Fibroblast of lung (primary cell): ENCODE measurements at places on chromosomes 3 and 15. TPM values are rescaled to one million over a fixed set of nuclear protein-coding genes. Genes with fewer than 3 reads are reported as not detected.

The KCNMB3 gene
- total RNA-seq: 0.77 and 1.5 TPM in 2 replicates

The SEMA5B gene
- total RNA-seq: not detected in 2 replicates

The XCR1 gene
- total RNA-seq: under 0.01 TPM in 1 of 2 replicates, not detected in the other

The DPH6 gene
- total RNA-seq: 12.8 and 13.5 TPM in 2 replicates

The ECE2 gene
- not detected in 2 replicates for total RNA-seq

The CCDC50 gene
- total RNA-seq: 77.0 and 114 TPM in 2 replicates

The DNAJC19 gene
- total RNA-seq: 33.7 and 38.3 TPM in 2 replicates

The FAM107A gene
- total RNA-seq: under 0.01 TPM in 2 replicates

The ZBED2 gene
- not detected in 2 replicates for total RNA-seq

The MUSTN1 gene
- not detected in 2 replicates for total RNA-seq

The CDHR4 gene
- under 0.01 TPM in 1 of 2 replicates, not detected in the other for total RNA-seq

The BRK1 gene
- total RNA-seq: 112 and 114 TPM in 2 replicates

The CNTN3 gene
- total RNA-seq: 3.9 and 8.3 TPM in 2 replicates

The WDR72 gene
- total RNA-seq: not detected in 2 replicates

The HTR3C gene
- not detected in 2 replicates for total RNA-seq

DNA sequence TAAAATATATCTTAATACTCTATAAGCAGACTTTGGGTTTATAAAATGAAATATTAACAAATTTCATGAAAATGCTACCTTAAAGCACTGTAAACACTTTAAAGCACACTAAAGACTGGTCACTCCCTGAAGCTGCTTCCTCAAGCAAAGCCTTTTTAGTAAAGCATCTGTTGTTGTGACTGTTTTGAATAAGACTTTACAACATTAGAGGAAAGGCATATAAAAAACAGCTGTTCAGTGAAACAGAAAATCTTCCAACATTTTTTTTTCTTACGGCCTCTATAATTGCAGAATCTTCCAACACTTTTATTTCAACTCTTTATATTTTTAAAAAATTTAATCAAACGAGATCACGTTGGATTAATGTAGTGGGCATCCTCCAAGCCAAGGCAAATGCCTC lies 48.1 kb downstream of the GRK7 start:
- DNase-seq: no peak

DNA sequence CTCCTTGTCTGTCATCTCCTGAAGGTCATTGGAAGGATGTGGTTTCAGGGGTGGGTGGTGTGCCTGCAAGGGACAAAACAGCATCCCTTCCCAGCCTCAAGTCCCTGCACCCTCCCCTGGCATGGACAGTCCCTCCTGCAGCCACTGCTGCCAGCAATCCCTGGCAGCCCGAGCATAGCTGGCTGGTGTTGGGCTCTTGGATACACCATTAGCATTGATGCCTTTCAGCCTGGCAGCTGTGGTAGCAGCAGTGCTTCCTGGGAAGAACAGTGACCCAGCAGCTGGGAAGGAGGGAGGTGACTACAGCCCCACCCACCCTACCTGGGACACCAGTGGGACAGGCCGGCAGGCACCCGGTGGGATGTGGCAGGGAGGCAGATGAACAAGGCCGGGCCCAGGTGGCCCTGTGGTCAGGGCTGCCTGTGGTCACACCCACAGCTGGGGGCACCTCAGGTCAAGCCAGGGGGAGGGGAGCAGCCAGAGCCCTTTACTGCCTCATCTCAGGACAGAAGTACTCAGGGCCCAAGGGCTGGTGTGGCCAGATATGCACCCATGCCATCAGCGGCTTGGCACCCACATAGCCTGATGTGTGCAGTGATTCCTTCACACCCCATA lies 32.9 kb upstream of the TMEM115 start:
- DNase-seq: no peak

GRCh38 chr3:113261626-113262303 lies 50.4 kb downstream of the BOC start:
- DNase-seq: no peak

- DNase-seq: no peak
Measured at GRCh38 chr3:123397921-123398785, 50.7 kb downstream of the ADCY5 start.

DNA sequence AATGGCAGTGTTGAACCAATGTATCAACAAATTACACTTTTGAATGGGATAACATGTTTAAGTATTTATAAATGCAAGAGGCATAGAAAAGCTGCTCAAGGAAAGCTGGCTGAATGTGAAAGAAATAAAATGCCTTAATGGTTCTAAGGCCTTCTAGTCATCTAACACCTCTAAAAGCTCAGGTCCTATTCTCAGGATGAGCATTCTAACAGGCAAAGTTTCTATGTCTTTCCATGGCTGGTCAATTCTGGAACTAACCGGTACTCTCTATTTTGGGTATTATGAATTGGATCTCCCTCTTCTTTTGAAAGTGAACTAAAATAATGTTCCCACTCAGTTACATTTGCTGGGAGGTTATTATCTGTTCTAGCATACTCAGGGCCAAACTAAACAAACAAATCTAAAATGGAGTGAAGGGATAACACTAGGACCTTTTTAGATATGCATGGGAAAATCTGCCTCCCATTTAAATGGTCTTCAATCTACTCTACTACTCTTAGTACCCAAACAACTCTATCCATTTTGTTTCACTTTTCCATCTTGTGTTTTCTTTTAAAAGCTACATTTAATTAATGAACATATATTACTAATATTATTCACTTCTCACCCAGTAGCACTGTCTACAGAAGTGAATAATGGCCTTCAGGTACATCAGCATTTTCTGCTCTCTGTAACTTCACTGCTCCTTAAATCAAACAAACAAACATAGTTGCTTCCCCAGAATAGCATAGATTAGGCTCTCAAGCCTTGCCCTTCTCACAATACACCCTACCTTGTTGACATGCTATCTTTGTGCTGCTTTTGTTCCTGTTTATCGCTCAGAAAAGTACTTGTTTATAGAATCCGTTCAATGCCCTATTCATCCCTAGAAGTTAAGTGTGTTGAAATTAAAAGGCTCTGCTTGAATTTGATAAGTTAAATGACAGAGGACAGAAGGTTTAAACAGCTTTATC lies 46.4 kb downstream of the CBLB start:
- no peak for DNase-seq

- DNase-seq: no peak
Measured at GRCh38 chr3:51747840-51748239, 31.2 kb downstream of the IQCF6 start.

- DNase-seq: peak; percentile 95
Measured at GRCh38 chr3:195102609-195103467, 168.1 kb downstream of the XXYLT1 start.

- peak; percentile 37 for DNase-seq
Measured at GRCh38 chr15:70714015-70714414, 49.3 kb downstream of the UACA start.

DNA sequence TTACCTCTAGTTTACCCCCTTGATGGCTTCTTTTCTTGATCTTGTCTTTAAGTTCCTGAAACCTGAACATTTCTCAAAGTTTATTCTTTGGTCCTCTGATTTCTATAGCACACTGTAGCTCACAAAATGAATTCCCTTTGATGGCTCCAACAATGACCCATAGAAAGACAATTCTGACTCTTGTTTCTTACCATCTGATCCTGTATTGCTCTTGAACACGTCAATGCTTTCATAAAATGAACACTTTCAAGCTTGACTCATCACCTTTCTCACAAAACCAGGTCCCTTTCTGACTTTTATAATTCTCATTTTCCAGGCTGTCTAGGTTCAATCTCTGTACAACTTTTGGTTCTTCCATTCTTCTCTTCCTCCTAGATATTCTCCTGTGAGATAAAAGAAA lies 5.7 kb upstream of the GAP43 start:
- no peak for DNase-seq

- DNase-seq: peak; percentile 71
Measured at GRCh38 chr3:55089211-55089610, 161.4 kb upstream of the LRTM1 start.

GRCh38 chr15:63973212-63974009 lies 72.9 kb downstream of the DAPK2 start:
- DNase-seq: peak; percentile 59

DNA sequence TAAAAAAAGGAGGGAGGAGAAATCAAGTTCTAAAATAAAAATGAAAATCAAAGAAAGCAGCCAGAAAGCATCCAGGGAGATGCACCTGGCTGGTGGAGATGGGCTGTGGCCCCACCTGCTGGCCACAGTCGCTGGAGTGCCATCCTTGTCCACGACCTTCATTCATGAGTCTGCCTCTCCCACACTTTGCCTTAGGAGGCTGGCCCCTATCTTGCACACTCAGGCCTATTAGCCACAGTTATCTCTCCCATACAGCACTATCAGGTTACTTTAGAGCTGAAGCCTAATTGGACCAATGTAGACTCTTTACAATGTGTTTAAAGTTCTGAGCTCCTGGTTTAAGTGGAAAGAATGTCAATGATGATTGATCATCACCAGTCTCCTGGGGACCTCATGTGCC lies 392.0 kb upstream of the RORA start:
- no peak for DNase-seq

DNA sequence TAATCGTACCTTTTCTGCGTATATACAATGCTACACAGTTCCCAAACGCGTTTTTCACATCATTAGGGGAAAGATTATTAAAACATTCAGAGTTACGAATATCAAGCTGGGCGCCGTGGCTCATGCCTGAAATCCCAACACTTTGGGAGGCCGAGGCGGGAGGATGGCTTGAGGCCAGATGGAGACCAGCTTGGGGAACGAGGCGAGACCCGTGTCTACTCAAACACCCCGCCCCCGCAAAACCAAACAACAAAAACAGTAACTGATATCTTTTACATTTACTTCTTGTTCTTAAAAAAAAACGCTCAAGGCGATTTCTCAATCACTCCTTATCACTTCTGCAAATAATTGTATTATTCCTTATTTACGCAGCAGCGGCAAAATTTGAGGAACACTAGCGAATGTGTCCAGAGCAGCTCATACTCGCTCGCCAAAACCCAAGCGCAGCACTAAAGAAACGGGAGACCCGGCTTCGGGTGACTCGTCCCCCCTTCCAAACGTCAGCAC lies 1.2 kb downstream of the ZBTB11 start:
- DNase-seq: no peak

DNA sequence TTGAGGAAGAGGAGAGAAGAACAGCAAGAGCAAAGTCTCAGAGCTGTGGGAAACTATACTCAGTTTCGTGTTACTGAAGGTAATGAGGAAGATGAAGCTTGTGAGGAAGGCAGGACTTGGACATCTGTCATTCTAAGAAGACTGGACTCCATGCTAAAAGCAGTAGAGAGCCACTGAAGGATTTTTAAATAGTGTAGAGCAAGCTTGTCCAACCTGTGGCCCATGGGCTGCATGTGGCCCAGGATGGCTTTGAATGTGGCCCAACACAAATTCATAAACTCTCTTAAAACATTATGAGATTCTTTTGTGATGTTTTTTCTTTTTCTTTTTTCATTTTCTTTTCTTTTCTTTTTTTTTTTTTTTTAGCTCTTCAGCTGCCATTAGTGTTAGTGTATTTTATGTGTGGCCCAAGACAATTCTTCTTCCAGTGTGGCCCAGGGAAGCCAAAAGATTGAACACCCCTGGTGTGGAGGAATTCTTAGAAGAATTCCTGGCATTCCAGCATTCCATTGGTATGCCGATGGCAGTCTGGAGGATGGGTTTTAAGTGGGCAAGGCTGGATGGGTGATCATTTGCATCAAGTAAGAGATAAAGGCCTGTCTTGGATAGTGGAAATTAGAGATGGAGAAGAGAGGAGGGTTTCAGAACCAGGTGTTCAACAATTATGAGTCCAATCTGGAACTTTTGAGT lies 6.9 kb upstream of the NFKBIZ start:
- DNase-seq: peak; percentile 67

- DNase-seq: no peak
Measured at GRCh38 chr3:72515941-72516340, 332.3 kb downstream of the SHQ1 start.

GRCh38 chr3:128409624-128410581 lies 56.8 kb downstream of the DNAJB8 start:
- no peak for DNase-seq

- no peak for DNase-seq
Measured at GRCh38 chr3:156389449-156389950, 165.4 kb downstream of the SSR3 start.

- no peak for DNase-seq
Measured at GRCh38 chr15:88678755-88679154, 39.9 kb downstream of the ISG20 start.

DNA sequence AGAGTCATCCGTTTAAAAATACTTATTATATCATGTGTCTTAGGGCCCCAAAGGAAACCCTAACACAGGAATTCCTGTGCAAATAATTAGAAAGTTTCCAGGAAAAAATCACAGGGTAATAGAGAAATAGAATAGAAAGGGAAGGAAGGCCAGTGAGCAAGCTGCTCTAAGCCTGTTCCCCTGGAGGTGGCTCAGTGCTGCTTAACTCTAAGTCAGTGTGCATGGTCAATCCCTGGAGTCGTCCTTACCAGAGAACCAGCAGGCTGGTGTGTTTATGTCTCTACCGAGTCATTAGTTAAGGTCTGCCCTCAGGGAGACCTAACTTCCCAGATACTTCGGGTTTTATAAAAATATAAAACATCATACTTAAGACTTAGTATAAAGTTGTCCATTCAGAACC lies 21.0 kb upstream of the MCF2L2 start:
- peak; percentile 41 for DNase-seq

DNA sequence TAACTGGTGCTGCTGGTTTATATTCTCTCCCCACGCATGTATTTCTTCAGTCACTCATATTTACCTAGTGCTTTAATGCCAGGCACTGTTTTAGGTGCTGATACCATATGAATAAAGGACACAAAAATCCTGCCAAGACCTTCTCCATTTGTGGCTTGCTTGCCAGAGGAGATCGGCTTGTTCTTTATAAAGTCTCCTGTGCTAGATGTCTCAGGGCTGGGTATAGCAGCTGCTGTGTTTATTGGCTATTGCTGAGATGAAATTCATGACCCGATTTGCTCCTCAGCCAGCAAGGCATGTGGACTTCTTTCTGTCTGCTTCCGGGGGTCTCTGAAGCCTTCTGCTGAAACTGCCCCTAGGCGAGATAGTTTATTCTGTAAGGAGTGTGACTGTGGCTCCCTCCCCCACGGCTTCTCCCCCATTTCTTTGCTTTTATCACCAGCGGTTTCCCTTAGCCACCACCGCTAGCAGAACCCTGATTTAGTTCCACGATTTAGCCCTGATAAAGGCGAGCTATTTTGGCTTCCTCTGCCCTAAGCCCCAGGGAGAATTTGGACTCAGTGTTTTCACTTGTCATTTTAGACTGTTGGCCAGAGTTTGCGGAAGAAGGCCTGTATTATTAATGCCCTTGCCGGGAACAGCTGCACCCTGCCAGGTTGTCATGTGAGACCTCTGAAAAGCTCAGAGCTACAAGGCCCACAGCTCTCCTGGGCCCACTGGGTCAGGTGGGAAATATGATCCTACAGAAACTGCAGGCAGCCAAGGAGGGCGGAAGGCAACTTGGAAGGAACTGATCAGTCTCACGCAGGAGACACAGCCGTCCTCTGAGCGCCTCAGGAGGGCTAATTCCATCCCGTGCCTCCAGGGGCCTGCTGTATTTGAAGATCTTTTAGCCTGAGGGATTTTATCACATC lies 46.8 kb downstream of the ST6GAL1 start:
- DNase-seq: peak; percentile 82

- no peak for DNase-seq
Measured at GRCh38 chr15:25787381-25787780, 75.7 kb downstream of the ATP10A start.

DNA sequence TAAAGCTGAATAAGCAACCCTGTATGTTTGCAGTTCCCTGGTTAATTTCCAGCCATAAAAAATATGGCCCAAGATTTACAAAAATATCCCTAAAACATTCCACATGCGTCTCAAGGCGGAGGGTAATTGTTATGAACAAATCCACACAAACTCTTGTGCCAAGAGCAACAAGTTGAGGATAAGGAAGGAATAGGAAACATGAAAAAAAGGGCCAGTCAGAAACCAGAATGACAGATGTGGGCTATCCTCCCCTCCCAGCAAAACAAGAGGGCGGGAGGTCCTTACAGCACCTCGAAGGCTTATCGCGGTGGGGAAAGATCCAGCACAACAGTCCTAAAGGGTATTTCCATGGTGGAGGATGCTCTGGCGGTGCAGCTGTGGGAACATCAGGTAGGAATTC lies 155.6 kb upstream of the HES1 start:
- no peak for DNase-seq
